ENCODE measurements at places on chromosomes 4 and X. TPM values are rescaled to one million over a fixed set of nuclear protein-coding genes. Genes with fewer than 3 reads are reported as not detected.

PRRG3 gene
- total RNA-seq, result not detected

SPIN2A gene
- not detected for total RNA-seq

USP17L22 gene
- total RNA-seq, result not detected

UGT2A3 gene
- not detected for total RNA-seq

NKX3-2 gene
- under 0.01 TPM for total RNA-seq

ZBTB33 gene
- 11.6 TPM for total RNA-seq

KDR gene
- total RNA-seq, result not detected

CPLX1 gene
- not detected for total RNA-seq

PPP4R3C gene
- not detected for total RNA-seq
